ENCODE measurements at places on chromosomes 3 and 15.
A peak's percentile ranks its signal among the peaks of the same experiment; 100 is the strongest.

- DNase-seq, result no peak
Observed at GRCh38 chr3:159252274-159252673, 450.4 kb downstream of the MFSD1 start.

DNA sequence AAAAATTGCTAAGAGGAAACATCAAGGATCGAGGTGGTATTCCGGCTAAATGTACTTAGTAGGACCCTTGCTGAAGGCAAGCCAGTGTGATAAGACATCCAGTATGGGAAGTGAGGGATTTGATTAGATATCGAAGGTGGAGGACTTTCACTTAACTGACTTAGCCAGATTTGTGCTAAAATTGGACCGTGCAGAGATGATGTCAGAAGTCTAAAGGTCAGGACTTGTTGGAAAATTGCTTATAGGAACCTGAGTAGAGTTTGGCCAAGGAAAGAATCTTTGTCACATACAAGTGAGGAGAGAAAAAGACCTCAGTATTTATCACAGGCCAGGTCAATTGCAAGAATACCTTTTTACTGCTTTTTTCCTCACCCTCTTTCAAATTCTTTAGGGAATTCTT lies 30.9 kb upstream of the PYDC2 start:
- no peak for DNase-seq

- DNase-seq, result no peak
Observed at GRCh38 chr3:45981346-45982074, 14.1 kb downstream of the FYCO1 start.

GRCh38 chr3:32102289-32102688 lies 4.1 kb upstream of the GPD1L start:
- no peak for DNase-seq

GRCh38 chr15:50888054-50888453 lies 20.4 kb upstream of the AP4E1 start:
- no peak for DNase-seq

GRCh38 chr15:74610302-74610951 lies 5.2 kb upstream of the CLK3 start:
- no peak for DNase-seq

GRCh38 chr3:632571-633170 lies 436.1 kb downstream of the CHL1 start:
- peak; percentile 11 for DNase-seq

- no peak for DNase-seq
Observed at GRCh38 chr3:129507181-129507831, 21.1 kb upstream of the RHO start.

DNA sequence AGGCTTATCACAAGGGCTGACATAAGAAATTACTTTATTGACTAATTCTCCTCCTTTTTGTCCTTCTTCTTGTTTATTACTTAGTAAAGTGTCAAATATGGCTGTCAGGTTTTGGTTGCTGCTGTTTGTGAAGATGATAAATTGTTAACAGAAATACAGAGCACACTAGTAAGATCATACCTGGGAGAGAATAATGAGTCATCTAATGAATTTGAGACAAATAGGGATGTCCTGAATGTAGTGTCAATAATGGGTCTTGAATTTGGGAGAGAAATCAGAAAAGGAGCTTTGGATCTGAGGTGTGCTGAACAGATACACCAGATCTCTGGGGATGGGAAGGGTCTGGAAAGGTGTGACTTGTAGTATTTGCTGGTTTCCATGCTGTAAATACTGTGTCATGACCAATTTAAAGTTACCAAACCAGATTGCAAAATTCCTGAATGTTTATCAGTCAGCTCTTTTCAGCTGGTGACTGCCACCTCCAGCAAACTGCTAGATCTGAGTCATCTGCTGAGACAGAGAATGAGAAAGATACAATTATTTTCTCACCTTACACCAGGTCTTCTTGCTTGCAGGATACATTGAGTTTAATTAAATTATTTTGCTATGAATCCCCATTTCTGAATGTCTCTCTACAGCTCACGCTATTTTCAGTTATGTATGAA lies 76.7 kb upstream of the SATB1 start:
- no peak for DNase-seq

GRCh38 chr15:93700051-93700450 lies 531.3 kb upstream of the MCTP2 start:
- DNase-seq, result no peak

- DNase-seq, result no peak
Observed at GRCh38 chr3:108820586-108820985, 2.0 kb upstream of the TRAT1 start.

DNA sequence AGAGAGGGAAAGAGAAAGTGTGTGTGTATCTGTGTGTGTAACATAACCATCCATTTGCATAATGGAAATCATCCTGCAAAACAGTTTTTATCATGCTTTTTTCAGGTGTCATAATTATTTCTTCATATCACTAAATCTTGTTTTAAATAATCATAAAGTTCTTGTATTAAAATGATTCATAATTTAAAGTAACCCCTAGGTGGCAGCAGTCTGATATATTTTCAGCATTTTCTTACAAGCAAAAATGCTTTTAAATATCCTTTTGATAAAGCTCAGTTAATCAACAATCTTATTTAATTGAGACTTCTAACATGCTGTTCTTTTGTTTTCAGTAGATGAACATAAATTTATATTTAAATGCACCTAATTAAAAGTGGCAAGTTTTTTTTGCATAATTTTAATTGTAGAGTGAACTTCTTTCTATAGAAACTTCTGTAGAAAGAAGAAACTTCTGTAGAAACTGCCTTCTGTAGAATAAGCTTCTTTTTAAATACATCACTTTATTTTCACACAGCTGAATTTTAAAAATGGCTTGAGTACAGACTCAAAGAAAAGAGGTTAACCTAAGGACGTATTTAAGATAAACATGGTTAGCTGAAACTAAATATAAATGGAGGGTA lies 72.5 kb downstream of the OPA1 start:
- DNase-seq, result no peak

GRCh38 chr3:136676009-136676408 lies 76.2 kb downstream of the STAG1 start:
- no peak for DNase-seq

DNA sequence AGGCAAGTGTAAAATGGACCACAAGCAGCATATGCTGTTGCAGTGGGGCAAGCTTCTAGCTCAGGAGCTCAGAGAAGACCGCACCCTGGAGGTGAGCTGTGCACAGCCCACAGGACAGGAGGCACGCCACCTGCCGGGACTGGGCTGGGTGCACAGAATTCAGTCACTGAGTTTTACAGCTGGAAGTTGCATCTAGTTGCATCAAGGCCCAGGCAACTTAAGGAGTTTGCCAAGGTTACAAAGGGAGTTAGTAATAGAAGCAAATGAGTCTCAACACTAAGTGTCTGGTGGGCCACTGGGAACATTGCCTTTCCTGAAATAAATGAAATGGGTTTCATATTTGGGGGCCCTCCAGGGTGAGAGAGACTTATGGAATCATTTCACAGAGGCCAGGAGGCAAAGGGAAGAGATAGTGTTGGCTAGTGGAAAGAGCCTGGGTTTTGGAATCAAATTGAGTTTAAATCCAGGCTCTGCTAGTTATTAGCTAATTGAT lies 36.0 kb upstream of the TIMP4 start:
- no peak for DNase-seq

DNA sequence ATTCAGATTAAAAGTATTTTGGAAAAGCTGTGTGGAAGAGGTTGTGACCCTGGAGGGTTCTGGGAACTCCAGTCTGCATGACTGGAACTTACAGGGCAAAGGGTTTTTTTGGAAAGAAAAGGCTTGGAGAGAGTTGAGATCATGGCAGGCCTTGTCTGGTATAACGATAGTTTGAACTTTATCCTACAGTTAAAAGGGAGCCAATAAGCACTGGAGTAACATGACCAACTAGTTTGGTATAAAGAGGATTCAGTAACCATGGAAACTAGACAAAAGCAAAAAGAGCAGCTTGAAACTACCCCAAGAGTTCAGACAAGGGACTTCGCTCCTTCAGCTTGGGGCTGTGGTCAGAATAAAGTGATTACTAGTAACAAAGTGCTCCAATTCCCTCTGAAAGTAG lies 151.2 kb upstream of the TMCO5A start:
- no peak for DNase-seq

GRCh38 chr15:39851500-39852092 lies 68.5 kb downstream of the GPR176 start:
- DNase-seq, result no peak

DNA sequence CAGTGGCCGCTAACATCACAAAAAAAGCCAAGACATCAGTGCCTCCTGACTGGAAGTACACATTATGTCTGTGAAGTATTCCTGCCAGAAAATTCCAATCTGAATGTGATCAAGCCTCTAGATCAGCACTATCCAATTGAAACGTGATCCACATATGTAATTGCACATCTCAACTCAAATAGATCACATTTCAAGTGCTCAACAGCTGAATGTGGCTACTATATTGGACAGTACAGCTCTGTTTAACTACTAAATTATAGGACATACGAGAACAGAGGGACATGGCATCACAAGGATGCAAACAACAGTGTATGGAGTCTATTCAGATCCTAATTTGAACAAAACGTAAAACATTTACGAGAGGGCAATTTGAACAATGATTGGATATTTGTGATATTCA lies 542 bp upstream of the UBAP1L start:
- DNase-seq, result no peak

DNA sequence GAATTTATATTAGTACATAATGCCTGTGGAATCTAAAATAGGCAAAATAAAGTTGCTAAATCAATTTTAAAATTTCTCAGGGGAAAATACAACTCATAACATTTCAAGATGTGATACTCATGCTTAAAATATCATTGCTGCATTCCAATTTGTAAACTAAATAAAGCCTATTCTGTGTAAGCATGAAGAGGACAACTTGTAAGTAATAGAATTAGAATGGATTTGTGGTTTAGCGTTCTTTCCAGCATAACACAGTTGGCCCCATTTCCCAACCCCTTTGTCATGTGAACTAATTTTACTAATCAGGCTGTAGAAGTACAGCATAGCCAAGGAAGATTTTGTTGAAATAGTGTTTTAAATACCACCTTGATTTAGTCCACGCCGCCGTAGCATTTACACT lies 437.2 kb downstream of the SI start:
- DNase-seq, result no peak

- DNase-seq, result no peak
Observed at GRCh38 chr15:41096178-41096577, 19.9 kb downstream of the INO80 start.

- DNase-seq, result no peak
Observed at GRCh38 chr3:81983382-81983781, 221.9 kb upstream of the GBE1 start.

- no peak for DNase-seq
Observed at GRCh38 chr15:85116925-85117646, 135.4 kb downstream of the PDE8A start.

DNA sequence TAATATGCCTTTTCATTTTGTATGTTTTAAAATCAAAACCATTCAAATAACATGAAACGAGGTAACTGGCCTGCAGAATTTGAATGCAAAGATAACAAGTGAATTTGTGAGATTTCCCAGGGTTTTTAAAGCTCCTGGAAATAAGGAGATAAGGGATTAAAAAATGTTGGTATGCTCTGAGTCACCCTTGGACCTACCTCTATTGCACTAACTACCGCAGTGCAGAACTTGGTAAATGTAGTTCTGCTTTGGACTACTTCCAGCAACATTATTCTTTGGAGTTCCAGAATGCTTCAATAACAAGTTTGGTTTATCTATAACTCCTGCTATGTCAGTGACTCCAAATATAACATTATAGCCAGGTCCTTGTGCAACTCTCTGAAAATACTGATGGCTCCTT lies 201.7 kb downstream of the GAP43 start:
- no peak for DNase-seq

GRCh38 chr15:57541805-57542504 lies 49.7 kb upstream of the MYZAP start:
- no peak for DNase-seq

GRCh38 chr3:50515565-50516439 lies 12.4 kb upstream of the CACNA2D2 start:
- no peak for DNase-seq

- no peak for DNase-seq
Observed at GRCh38 chr3:58039601-58040000, 31.4 kb downstream of the FLNB start.

DNA sequence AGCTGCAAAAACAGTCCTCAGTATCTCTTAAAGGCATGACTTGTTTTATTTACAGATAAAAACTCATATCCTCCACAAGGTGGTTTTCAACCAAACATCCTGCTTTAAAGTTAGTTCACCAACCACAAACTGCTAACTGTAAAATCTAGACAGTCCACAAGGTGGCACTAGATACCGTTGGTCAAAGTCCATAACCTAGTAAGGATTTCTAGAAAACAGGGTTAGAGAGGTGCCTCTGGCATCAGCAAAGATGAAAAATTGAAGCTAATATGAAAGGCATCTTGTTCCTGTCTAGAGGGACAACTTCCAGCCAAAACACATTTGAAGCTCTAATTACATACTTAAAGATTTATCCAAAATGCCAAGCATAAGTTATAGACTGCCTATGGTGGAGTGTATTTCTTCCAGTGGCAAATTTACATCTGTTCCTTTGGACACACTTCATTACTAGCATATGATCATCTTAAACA lies 56.0 kb downstream of the ZMAT3 start:
- peak; percentile 42 for DNase-seq

DNA sequence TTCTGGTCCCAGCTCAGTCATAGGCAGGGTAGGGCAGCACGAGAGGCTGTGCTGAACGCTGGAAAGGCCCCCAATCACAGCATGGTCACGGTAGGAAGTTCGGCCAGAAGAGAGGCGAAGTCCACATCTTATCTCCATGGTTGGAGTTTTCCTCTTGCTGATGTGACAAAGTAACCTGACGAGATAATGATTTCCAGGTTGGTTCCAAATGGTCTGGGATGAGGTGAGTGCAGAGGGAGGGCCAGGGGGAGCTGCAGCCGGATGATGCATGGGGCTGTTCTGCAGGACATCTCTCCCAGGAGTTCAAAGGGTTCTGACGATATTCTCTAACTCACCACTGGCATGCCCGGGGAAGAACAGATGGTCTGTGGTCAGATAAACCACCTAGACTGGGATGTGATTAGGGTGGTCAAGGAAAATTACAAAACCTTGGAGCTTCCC lies 83.2 kb upstream of the WNT5A start:
- no peak for DNase-seq

DNA sequence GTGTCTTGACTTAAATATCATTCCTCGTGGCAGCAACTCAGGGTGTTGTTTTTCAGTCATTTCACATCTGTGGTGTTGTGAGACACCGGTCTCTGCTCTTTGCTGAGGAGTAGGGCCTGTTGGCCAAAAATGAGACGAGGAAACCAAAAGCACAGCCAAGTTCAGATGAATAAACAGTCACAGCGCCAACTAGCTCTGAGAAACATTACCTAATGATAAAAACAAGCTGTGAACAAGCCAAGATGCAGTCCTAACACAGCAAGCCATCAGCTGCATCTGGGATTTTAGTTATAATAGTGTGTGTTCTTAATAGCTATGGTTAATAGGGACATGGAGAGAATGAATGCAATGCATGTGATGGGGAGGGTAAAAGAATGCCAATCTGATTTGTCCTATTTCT lies 843.4 kb upstream of the DPPA4 start:
- DNase-seq, result no peak
